ENCODE measurements at places on chromosomes 7 and 10. TPM values are rescaled to one million over a fixed set of nuclear protein-coding genes. Genes with fewer than 3 reads are reported as not detected.

LYZL2 gene
- total RNA-seq, result not detected

PRSS1 gene
- not detected for total RNA-seq

AGR2 gene
- total RNA-seq, result not detected

CAPZA2 gene
- total RNA-seq, result 139 TPM

HTRA1 gene
- 428 TPM for total RNA-seq

Measured in hair follicle dermal papilla cell (primary cell).